ENCODE measurements at places on chromosomes 6 and 20.

DNA sequence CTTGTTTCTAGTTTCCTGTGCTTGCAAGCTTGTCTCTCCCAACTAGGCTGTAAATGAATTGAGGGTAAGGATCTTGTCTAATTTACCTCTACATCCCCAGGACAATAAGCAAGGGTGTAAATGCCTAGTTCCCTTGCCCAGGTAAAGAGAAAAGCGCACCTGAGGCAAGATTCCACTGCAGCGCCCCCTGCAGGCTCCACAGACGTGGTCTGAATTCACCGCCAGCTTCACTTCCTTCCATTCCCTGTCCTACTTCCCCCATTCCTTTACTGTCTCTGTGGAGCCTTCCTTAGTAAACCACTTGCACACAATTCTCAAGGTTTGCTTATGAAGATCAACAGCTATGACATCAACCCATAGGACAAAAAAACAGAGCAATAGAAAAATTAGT is 42.3 kb downstream of the ANKEF1 start:
- DNase-seq, result no peak

DNA sequence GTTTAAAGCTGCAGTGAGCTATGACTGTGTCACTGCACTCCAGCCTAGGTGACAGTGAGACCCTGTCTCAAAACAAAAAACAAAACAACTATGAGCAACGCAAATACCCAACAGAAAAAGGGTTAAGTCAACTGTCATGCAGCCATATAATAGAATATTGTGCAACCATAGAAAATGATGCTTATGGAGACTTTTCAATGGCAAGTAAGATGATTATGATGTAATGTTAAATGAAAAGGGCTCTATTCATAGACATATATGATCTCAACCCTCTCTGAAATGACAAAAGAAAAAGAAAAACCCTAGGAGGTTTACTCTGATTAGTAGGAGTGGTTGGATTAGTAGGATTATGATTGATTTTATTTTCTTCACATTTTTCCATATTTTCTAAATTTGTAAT is 41.3 kb upstream of the TBC1D7 start:
- DNase-seq, result no peak

- no peak for DNase-seq
These were observed 3.3 kb upstream of the PGK2 start for GRCh38 chr6:49790341-49790740.

- DNase-seq, result no peak
These were observed 741.3 kb downstream of the DOK5 start for GRCh38 chr20:55216525-55217242.

DNA sequence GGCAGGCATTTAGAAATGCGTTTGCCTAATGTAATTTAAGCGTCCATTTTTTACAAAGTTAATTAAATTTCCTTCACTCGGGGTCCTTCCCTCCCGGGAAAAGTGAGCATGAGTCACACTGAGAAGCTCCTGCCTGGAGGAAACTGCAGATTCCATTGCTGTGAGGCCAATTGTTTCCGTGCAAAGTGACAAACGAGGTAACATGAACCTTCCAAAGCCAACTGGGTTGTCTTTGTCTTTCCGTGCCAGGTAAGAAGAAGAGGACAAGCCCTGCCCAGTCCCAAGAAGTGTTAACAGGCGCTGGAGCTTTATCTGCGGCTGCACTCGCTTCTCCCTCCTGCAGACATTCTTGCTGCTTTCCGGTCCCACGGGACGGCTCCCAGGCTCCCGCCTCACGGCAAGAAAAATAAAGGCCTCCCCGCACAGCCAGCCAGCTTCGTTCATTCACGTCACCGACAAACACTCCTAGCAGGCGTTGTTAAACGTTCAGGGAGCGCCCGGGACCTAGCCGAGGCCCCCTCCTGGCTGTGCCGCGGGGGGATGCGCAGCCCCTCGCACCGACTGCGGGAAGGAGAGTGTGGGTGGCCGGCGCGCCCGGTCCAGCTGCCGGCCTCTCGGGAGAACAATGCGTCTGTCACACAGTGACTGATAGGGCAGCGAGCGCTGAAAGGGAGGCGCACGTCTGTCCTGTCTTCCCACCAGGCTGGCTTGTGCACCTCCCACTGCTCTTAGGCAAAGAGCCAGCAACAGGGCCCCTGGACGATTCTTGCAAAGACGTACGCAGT is 61.5 kb upstream of the HDDC2 start:
- DNase-seq, result no peak

DNA sequence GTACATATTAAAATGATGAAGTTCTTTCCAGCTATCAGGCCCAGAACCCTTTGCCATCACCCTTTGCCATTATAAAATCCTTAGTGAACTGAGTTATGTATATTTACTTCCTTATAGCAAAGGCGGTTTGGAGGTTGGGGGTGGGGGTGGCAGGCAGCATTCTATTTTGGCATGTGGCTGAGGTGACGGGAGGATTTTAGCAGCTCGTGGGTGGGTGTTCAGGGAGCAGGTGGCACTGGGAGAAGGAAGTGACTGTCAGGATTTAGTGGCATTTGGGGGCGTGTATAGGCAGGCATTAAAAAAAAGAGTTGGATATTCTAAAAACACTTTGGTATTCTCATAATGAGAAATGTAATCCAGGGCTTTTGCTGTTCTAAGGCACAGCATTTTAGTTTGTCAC is 150.7 kb downstream of the RIMS1 start:
- DNase-seq, result no peak

DNA sequence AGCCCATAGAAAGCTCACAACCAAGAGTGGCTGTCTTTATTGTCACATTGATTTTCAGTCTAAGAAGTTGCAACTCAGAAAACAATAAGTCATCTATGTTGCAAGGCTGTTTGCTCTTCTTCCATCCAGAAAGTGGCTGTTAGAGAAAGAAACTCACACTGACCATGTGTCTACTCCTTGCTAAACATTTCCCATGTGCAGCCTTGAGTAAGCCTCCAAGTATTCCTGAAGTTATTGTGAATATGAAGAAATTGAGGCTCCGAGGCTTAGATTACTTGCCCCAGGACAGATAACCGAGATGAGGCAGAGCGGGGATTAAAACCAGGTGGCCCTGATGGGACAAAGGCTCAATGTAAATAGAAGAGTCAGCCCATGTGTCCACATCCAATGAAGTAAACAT is 105.0 kb downstream of the SPTLC3 start:
- DNase-seq, result no peak

- DNase-seq, result no peak
These were observed 119.7 kb downstream of the ADGRG6 start for GRCh38 chr6:142421285-142422117.

- no peak for DNase-seq
These were observed 150.1 kb upstream of the RPS6KA2 start for GRCh38 chr6:166777096-166777630.

DNA sequence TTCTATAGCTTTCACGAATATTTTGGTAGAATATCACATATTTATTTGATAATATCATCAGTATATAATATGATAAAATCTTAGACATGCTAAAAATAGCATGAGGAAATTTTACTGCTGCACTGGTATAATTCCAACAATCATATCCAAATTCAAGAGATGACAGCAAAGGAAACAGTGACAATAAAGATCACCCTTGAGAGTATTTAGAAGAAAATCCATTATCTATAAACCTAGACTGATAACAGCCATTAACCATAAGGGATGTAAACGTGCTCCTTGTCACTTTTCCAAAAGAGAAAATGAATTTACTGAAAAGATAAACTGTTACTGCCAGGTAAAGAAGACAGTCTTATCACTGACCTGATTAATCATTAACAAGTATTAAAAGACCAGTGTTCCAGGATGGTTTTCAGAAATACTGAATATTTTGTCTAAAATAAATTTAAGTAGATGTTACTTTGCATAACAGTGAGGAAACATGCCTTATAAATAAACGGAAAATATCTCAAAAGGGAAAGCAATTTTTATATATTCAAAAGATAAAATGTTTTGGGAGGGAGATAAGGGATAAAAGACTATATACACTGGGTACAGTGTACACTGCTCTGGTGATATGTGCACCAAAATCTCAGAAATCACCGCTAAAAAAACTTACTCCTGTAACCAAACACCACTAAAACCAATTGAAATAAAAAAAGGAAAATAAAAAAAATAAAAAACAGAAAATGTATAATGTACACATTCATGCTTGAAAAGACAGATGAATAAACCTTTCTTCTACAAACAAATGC is 1704.7 kb downstream of the HACE1 start:
- DNase-seq, result no peak

DNA sequence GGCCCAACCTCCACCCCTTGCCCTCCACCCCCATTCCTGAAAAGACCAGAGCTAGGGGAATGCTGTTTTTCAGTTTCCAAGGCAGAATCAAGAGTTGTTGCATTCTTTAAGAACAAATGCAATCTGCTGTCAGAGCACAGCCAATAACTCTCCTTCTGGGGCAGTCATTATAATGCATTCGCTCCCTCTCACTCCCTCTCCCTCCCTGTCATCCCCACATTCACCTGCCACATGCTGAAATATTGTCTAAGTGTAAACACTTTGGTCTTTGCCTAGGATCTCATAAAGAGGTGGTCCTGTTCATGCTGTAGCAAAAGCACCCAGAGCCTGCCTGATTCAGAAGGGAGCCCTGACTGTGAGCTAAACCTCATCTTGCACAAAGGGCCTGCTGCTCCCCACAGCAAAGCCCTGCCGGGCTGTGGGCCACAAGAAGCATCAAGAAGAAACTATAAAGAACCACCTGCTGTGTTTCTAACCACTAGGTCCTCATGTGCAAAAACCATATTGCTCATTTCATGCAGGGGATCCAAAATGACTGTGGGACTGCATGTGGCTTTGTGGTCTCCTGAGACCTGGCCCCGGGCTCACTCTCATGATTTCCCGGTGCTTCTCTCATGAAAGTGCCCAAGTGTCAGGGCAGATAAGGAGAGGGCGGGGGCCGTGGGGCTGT is 85.6 kb downstream of the GPR6 start:
- peak; percentile 56 for DNase-seq

DNA sequence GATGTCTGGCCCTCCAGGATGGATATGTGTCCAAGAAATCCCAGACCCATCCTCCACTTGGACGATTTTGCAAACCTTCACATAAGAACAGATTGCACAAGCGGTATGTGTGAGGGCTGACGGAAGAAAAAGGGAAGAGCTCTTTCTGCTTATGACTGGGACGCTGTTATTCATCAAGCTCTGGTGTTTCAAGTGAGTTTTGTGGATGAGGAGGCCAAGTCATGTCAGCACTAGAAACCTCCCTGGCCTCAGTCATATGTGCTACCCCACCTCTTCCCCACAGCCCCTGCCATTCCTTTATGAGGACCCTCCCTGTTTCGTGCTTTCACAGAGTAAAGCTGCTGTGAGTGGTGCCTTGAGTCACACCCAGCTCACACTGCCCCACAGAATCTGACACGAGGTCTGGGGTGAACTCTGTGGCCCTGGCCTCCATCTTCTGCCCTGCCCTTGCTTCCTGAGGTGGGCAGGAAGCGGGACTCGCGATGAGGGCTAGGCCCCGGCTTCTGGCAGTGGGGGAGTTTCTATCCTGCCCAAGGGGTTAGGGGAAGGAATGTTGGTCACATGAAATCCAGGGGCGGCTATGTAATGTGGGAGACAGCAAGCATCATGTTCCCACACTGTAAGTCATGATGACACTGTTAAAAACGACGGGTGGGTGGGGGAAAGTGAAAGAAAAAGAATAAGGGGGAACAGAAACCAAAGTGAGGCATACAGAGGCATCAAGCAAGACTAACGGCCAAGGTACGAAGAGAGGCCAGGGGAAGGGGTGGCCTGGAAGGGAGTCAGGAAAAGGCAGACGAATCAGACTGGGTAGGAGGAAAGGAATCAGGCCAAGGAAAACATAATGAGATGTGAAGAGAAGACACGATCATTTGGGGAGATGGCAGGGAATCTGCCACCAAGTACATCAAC is 78.1 kb downstream of the PRDM1 start:
- DNase-seq, result peak; percentile 93

DNA sequence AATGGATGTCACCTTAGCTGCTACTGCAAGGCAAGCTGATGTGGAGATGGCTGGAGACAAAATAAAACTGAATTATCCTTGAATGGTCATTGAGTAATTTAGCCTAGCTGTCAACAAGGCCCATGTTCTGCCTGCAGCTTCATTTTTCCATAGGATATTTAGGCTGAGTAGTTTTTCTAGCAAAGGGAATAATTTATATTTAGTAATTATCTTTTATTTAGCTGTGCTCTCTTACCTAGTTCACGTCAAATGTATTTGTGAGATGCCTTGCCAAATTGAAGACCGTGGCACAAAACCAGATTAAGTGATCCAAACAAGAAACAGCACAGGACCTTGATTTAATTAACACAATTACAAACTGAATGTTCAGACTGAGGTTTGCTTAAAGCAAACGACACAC is 77.4 kb upstream of the CEP162 start:
- no peak for DNase-seq

GRCh38 chr6:42040856-42041480 is 9.4 kb upstream of the TAF8 start:
- DNase-seq, result no peak

- no peak for DNase-seq
These were observed 37.2 kb downstream of the VTA1 start for GRCh38 chr6:142184307-142184706.

- DNase-seq, result peak; percentile 69
These were observed 47.6 kb downstream of the CPXM1 start for GRCh38 chr20:2752567-2753460.

GRCh38 chr6:97438011-97438671 is 155.1 kb upstream of the MMS22L start:
- DNase-seq, result no peak

DNA sequence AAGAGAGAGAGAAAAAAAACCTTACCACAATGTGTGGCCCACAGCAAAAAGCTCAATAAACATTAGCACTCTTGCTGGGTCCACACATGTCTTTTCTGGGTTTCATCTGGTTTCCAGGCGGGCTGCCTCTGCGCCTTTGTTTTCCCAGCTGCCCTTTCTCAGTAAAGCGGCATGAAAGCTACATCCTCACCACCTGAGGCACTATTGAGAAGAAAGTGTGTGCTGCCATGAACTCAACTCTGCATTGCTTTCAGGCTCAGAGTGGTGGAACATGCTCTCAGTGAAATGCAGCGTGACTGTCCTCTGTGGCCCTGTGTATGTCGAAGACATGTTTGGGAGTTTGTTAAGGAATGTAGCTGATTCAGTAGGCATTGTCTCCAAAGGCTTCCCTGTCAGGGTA is 102.3 kb downstream of the LYRM2 start:
- DNase-seq, result no peak

DNA sequence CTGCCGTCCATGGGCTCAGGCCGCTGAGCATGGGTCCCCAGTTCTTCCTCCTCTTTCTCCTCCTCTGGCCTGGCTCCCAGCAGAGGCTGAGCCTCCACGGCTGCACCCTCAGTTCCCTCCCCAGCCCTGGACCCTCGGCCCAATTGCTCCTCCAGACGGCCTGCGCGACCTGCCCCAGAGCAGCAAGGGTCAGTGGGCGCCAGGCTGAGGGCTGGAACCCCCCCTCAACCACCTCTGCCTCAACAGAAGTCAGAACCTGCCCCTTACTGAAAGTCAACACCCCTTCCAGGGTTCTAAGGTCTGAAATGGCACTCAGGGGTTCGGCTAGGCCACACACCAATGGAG is 15.9 kb upstream of the SPAG4 start:
- DNase-seq, result no peak

GRCh38 chr6:52551483-52552277 is 25.2 kb downstream of the TRAM2 start:
- DNase-seq, result no peak

Measured in stimulated activated effector memory CD8-positive, alpha-beta T cell treated with anti-CD3 and anti-CD28 coated beads, Interleukin-12 subunit alpha, Interleukin-12 subunit beta, amount 100 ng/mL, for 72 hours (primary cell).